ENCODE measurements at places on chromosomes 16 and 17.
A peak's percentile ranks its signal among the peaks of the same experiment; 100 is the strongest.

- DNase-seq: peak; percentile 3
Measured at GRCh38 chr16:70160388-70160787, 13.2 kb upstream of the CLEC18C start.

GRCh38 chr16:73232555-73233328 is 184.8 kb upstream of the ZFHX3 start:
- no peak for DNase-seq

GRCh38 chr16:80806927-80807340 is 2.5 kb upstream of the CDYL2 start:
- DNase-seq: no peak

- no peak for DNase-seq
Measured at GRCh38 chr16:55062442-55062841, 131.8 kb downstream of the IRX5 start.

DNA sequence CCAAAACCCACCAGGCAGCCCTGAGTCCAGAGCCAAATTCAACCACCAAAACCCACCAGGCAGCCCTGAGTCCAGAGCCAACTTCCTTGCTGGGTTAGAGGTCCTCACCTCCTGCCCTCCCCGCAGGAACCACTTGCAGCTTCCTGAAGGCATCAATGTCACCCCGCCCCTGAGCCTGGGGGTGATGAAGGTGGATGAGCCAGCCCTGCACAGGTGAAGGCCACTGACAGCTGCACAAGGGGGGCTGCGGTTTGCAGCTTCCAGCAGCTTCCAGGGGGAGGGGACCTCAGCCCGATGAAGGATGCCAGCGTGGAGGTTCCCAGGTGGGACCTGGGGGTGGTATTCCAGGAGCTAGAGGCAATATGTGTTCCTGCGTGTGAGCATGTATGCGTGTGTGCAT is 7.6 kb upstream of the CSNK1D start:
- no peak for DNase-seq
